Fibroblast of villous mesenchyme (primary cell): ENCODE measurements at places on chromosomes 2 and 18. TPM values are rescaled to one million over a fixed set of nuclear protein-coding genes. Genes with fewer than 3 reads are reported as not detected.

Gene TUBB6
- 821 and 1,150 TPM in 2 replicates for total RNA-seq

Gene CTDP1
- 20.7 and 21.3 TPM in 2 replicates for total RNA-seq

Gene ATOH8
- 6.8 and 9.1 TPM in 2 replicates for total RNA-seq

Gene PID1
- total RNA-seq: 12.1 and 16.4 TPM in 2 replicates

Gene DAPL1
- total RNA-seq: not detected in 2 replicates

Gene MC4R
- total RNA-seq: not detected in 2 replicates
